GM04503 (cell line): ENCODE measurements at places on chromosomes 16 and 17.

GRCh38 chr17:45771271-45771959, 12.7 kb upstream of the CRHR1 start:
- DNase-seq = no peak

DNA sequence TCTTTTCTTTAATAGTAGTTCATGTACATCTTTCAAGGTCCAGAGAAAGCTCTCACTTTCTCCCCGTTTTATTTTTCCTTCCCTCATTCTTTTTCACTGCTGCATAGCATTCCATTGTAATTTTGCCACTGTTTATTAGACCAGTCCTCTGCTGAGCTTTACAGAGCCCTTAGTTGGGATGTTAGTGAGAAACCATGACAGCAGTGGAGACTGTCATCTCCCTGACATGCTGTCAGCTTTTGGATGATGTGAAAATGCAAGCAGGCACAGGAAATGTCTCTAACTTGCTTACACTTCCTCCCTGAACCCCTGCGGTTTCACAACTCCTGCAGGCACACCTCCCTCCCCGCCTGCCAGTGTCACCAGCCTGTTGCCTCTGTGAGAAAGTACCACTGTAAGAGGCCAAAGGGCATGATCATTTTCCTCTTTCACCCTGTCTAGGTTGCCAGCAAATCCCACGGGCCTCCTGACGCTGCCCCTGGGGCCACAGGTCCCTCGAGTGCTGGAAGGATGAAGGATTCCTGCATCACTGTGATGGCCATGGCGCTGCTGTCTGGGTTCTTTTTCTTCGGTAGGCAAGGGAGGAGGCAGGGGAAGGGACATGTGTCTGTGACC, at the start of gene ITGAL:
Gene ITGAL (plus strand): TSS at position 415 of the 615 bp plus-strand sequence. CDS start 96 bp downstream, at position 511.
- no peak for DNase-seq

DNA sequence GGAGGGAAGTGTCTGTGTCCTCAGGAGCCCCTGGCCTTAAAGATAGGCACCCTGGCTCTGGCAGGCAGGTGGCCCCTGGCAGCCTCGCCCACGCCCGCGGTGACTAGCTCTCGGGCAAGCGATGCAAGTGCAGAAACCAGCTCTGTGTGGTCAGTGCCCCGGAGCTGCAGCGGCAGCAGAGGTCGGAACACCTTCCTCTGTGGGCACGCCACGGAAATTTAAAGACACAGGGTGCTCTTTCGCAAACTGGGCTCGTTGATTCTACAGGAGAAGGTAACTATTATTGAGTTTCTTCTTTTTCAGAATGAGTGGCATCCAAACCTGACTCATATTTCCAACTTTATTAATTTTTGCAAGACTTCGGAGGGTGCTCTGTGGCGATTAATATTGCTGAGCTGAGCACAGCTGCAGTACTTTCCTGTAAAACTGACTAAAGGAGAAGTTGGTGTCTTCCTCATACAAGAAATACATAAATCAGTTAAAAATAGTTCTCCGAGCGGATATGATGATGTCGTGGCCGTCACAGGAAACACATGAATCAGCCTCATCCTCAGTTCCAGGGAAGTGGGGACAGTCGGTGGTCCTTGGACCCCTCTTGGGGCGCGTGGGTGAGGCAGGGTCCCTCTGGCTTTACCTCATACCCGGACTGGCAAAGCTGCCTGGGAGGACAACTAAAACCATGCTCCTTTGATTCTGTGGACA, 120.2 kb downstream of the METRNL start:
- no peak for DNase-seq

DNA sequence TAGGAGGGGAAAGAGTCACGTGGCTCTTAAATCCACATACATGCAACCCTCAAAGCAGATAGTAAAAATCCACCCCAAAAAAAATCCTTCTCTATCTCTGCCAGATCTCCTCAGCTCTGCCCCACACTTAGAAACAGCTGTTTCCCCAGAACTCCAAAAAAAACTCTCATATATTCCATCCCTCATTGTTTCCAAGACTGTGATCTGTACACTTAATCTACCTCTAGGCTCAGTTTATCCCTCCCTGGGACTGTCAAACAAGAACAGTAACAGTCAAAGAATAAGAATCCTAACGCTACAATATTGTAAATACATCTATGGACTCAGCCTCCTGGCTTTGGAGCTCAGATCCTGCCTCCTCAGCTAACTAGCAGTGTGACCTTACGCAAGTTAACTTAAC, 11.6 kb downstream of the CUEDC1 start:
- DNase-seq = no peak

GRCh38 chr17:42708588-42708987, 26.3 kb downstream of the CNTNAP1 start:
- no peak for DNase-seq

DNA sequence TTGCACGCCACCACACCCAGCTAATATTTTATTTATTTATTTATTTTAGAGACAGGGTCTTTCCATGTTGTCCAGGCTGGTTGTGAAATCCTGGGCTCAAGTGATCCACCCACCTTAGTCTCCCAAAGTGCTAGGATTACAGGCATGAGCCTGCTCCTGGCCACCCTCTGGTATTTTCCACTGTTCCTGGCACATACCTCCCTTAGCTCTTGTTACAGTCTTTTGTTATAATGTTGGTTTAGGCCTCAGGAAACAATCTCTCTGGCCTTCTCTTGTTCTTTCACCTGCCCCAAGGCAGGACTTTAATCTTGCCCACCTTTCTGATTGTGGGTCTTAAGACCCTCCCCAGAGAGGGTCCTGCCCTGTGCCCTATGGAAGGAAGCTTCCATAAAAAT, 3.6 kb upstream of the CYTH1 start:
- no peak for DNase-seq

GRCh38 chr17:35866341-35866950, 2.2 kb downstream of the HEATR9 start:
- DNase-seq = peak; percentile 16

DNA sequence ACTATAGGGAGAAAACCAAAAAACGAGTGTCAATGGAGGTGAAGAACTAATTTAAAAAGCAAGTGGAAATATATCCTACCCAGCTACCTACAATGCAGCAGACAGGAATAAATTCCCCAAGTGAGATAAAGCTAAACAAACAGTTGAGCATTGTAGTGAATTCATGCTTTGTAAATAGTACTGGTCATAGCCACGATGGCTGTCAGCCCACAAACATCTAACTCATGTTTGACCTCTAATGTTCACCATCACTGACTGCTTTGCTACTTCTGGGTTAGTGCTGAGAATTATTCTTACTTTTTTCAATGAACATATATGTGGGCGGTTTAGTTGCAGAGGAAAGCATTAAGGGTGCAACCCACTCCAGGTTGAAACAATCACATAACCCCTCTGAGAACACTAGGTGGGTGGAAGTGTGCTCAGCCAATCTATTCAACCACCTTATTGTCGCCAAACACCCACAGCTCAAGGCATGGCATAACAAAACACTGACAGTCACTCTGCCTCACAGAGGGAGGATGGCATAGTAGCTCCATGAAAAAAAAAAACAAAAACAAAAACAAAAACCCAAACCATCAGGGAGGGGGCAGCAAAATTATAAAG, 264.1 kb downstream of the ZFHX3 start:
- DNase-seq = no peak

DNA sequence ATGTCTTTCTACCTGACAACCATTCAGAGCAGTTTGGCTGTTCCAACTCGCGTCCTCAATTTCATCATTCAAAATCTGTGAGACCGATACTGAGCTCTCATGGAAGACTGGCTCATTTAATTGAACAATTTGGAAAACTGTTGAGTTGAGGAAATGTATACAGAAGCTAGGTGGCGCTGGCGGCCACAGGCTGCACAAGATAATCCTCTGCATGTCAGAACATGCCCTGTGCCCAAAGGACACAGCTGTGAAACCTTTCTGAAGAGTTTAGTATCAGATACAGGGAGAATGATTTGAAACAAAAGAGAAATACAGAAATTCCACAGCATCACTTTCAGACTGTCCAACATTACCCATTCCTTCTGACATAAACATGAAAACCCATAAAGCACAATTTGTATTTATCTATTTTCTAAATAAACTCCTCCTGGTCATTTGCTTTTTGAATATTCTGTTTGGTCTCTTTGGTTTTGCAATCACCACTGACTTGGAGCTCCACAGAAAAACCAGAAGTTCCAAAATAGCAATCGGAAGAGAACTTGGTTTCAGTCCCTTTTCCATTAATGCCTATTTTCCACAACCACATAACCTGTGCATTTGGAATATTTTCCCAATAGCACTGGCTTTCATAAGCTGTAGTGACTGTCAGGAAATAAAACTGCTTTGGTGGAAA, 192.8 kb downstream of the MAP2K6 start:
- peak; percentile 45 for DNase-seq

DNA sequence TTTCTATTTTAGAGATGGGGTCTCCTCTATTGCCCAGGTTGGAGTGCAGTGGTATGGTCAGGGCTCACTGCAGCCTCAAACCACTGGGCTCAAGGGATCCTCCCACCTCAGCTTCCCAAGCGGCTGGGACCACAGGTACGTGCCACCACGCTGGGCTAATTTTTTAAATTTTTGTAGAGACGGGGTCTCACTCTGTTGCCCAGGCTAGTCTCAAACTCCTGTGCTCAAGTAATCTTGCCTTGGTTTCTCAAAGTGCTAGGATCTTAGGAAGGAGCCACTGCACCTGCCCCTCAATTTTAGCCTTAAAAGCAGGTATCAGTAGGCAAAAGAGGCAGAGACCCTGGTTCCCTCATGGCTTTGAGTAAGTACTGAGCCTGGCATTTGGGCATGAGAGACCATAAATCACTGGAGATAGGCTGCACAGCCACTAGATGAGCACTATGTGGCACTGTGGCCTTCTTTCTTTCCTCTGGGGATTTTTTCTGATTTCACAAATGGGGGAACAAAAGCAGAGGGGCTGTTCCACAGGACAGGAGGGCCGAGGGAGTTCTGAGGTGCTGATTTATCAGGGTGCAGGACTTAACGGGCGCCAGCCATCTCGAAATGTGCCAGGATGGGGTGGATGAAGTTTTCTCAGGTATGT, 82.2 kb downstream of the PLXDC1 start:
- DNase-seq = no peak

- DNase-seq = no peak
Observed at GRCh38 chr16:4378161-4378666, 6.6 kb downstream of the VASN start.

DNA sequence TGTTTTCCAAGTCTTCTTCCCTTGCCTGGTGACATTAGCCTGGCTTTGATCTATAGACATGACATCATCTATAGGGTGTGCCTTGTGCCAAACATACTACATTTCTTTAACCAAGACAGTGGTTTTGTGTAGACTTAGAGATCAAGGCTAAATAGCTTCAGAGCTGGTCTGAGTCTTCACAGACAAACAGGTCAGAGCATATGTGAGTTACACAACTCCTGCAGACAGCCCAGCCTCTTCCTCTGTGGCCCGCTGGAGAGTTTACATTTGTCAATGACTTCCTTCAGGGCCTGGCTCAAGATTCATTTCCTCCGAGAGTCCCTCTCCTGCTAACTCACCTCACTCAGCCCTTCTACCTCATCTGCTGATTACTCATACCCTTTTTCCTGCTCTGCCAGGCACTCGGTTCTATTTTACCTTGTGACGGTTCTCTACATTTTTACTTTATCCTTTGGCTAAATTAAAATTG, 73.1 kb upstream of the TANC2 start:
- DNase-seq = peak; percentile 39

DNA sequence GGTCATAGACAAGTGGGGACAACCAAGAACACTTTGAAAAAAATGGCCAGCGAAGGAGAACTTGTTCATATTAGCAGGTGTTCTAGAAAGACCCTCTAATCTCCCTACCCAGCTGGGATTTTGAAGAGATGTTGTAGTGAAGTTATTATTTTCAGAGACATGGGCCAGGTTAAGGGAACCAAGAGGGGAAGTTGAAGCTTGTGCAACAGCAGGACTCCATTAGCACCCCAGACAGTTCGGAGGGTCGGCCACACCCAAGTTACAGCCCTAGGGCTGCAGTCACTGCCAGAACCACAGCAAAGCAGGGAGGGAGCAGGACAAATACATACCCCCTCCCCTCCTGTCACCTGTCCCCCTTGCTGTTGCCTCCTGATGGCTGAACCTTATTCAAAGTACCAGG, 42.3 kb downstream of the WSB1 start:
- no peak for DNase-seq
